ENCODE measurements at places on chromosomes 3 and 15.

- no peak for DNase-seq
Observed at GRCh38 chr3:175329373-175329772, 470.2 kb downstream of the NAALADL2 start.

DNA sequence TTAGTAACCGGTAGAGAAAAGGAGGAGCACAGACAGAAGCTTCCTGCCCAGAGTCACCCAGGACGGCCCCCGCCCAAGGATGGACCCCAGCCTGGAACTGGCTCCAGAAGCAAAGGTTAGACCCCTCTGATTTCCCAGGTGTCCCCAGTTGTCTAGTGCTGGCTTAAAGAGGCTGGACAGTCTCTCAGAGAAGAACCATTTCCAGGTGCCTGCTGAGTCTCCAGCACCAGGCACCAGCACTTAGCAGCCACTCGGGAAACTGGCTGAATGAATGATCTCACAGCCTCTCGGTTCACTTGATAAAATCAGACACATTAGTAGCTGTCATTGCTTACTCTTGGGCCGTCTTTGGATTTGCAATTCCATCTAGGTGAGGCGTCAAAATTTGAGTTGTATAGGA is 139.7 kb upstream of the HES1 start:
- no peak for DNase-seq

DNA sequence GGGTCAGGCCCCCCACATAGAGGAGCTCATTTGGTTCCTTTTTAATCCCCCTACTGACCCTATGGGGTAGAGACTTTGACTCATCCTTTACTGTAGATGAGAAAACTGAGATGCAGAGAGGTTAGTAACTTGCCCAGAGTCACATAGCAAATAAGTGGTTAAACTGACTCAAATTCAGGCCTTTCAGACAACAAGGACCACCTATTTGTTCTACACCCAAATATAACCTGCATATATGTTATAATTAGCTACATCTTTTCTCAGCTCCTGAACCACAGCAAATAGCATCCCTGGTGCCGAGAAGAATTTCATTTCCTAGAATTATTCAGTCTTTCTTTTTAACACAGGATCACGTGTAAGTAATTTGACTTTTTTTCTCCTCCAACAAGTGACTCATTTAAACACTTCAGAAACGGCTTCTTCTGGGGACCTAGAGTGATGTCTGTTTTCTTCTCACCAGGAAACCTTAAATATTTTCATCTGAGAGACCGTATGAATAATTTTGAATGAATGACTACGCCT is 57.4 kb downstream of the MGLL start:
- no peak for DNase-seq

- DNase-seq = no peak
Observed at GRCh38 chr15:32888221-32888761, 170.5 kb downstream of the GREM1 start.

All from stimulated activated CD4-positive, alpha-beta T cell treated with anti-CD3 and anti-CD28 coated beads, Interleukin-1b, Interleukin-23, amount 100 ng/mL, for 4 hours (primary cell).